Fibroblast of skin of back (primary cell): ENCODE measurements at places on chromosomes 12 and 14.
A peak's percentile ranks its signal among the peaks of the same experiment; 100 is the strongest.

DNA sequence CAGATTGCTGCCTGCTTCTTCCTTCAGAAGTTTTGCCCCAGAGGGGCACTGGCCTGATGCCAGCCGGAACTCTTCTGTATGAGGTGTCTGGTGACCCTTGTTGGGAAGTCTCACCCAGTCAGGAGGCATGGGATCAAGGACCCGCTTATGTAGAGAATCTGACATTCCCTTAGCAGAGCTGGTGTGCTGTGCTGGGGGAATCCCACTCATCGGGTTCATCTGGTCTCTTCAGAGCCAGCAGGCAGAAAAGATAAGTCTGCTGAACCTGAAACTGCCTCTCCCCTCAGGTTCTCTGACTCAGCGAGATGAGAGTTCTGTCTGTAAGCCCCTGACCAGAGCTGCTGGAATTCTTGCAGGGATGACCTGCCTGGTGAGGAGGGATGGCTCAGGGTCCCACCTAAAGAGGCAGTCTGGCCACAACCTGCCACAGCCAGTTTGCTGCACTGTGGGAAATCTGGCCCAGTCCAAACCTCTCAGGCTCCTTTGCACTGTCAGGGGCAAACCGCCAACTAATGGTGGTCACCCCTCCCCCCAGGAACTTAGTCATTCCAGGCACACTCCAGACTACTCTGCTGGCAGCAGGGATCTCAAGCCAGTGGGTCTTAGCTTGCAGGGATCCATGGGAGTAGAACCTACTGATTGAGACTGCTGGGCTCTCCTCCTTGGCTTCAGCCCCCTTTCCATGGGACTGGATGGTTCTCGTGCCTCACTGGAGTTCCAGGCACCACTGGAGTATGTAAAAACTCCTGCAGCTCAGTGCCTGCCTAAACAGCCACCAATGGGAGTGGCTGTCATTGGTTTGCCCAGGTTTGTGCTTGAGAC, 4.1 kb downstream of the CLEC2D start:
- peak; percentile 91 for DNase-seq

DNA sequence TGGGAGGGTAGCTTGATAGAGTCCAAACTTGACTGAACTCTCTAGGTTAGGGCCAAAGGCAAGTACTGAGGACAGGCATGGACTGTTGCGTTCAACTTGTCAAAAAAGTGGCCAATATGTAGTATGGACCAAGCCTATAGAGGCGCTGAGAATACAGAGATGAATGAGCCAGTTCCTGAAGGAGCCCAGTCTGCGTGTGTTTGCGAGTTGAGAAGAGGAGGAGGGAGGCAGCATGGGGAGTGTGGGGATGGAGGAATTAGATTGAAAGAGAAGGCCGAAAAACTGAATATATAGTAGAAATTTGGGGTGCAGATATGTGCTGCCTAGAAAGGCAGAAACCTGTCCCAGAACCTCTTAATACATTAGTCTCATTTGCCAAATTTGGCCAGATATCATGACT, 412.4 kb downstream of the PCNX1 start:
- DNase-seq, result peak; percentile 40

DNA sequence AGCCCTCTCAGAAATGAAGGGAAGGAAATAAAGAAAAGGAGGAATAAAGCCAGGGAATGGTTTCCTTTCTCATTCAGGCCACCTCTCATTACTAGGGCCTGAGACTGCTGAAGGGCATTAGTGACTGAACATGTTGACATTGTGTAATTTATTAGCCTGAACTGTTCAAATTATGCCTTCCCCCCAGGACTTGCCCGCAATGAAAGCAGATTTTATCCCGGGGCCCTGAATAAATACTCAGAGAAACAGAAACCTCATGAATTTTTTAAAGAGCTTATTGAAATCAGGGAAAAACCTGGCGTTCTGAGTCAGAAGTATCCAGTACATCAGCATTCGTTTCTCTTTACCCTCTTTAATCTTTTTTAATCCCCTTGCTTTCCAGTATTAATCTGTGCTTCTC, 35.9 kb upstream of the WSCD2 start:
- no peak for DNase-seq

- peak; percentile 58 for DNase-seq
Observed at GRCh38 chr14:102945346-102946130, 23.1 kb downstream of the AMN start.

GRCh38 chr14:83624541-83624940, 1905.4 kb upstream of the FLRT2 start:
- no peak for DNase-seq

GRCh38 chr14:29354486-29354885, 573.2 kb downstream of the PRKD1 start:
- no peak for DNase-seq

- peak; percentile 80 for DNase-seq
Observed at GRCh38 chr14:67653651-67654280, 20.7 kb downstream of the VTI1B start.

- no peak for DNase-seq
Observed at GRCh38 chr14:58677517-58677916, 39.8 kb downstream of the DACT1 start.

DNA sequence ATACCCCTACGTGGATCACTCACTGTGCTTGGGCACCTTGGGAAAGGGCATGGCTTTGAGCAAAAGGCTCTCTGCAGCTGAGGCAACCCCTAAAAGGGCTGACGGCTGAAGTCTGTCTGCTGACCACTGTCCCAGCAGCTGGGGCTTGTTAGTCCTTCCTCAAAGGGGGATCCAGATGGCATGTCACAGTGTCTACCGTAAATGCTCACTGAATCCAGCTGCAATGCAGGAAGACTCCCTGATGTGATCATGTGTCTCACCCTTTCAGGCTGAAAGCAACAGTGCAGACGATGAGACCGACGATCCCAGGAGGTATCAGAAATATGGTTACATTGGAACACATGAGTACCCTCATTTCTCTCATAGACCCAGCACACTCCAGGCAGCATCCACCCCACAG, 12.4 kb downstream of the OAS1 start:
- DNase-seq, result no peak

- DNase-seq, result no peak
Observed at GRCh38 chr12:71973687-71974086, 35.0 kb downstream of the TPH2 start.

DNA sequence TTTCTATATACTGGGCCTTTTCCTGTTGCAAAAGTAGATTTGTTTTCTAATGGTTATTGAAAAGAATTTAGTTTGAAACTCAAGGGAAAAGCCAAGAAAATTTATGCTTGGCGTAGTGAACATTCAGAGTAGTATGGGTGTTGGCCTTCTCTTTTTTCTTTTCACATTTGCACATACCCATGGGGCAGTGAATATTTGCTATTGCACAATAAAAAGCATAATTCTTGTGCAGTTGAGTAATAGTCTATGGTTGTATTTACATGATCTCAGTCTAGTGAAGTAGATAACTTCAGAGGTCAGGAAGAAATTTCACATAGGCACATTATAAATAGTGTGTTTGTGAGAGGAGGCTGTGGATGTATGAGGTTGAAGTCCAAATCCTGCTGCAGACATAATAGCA, 158.1 kb downstream of the FLRT2 start:
- peak; percentile 10 for DNase-seq
